ENCODE measurements at places on chromosomes 12 and 14.

DNA sequence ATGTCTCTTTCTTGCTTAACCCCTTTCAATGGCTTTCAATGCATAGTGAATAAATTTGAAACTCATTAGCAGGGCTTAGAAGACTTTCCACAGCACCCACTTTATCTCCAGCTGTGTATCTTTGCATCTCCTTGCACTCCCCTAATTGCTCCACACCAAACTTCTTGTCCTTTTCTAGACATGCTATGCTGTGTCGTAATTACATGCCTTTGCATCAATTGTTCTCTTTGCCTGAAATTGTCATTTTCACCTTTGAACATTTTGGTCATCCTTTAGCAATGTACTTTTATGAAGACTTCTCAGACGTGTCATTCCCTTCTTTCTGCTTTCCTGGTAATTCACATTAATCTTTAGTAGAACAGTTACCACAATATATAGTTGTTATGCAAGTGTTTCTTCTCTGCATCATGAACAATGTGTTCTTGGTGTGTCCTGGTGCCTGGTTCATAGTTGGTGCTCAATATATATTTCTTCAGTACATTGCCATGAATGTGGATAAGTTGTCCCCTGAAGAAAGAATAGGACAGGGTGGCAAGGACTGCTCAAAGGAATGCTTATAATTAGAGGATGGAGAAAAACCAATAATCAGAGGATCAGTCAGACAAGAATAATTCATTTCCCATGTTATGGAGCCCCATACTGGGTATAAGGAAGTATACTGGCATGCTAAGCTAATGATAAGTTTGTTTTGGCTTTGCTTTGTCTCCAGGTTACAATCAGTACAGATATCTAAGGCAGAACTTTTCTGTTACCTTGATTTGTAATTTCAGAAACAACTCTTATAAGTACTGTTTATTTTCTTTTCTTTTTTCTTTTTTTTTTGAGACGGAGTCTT is 27.2 kb downstream of the ARF6 start:
- no peak overlapping the region for H3K4me3 ChIP-seq
- H3K27ac ChIP-seq: no peak overlapping the region
- no peak for DNase-seq
- H3K4me1 ChIP-seq: no peaks in the 10 kb centered on the region
- no peaks in the 10 kb centered on the region for H3K36me3 ChIP-seq
- H3K27me3 ChIP-seq: no peaks in the 10 kb centered on the region

DNA sequence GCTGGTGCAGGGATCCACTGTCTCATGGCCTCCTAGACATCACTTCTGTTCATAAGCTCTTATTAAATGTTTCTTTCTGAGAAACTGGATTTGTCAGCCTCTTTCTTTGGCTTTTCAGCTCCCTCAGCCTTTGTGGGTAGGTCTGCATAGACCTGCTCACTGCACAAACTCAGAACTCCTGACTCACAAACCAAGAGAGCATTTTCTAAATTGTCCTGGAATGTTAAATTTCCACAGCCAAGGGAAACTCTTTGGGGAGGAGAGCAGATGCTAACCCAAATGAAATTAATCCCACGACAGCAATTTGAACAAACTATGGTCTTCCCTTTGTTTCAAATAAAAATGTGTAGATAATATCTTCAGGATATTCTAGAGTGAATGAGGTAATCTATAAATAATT is 19.5 kb upstream of the CERS5 start:
- H3K4me3 ChIP-seq: no peak overlapping the region
- H3K36me3 ChIP-seq: peaks cover 6% of the 10 kb centered on the region
- H3K27me3 ChIP-seq: no peaks in the 10 kb centered on the region
- no peak for DNase-seq

DNA sequence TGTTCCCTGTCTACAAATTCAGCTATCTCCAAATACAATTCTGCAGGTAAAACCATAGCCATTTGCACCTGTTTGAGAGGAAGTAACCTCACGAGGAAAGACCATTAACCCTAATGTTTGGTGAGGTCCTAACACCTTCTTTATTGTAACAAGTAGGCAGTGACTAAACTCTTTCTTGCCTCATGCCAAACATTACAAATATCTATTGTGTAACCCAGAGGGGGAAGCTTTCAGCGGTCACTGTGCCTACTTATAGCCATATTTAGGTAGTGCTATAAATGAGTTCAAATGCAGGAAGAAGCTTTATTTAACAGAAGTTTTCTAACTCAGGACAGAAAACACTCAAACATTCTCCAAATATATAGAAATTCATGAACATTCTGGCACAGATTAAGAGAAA is 252.7 kb downstream of the LRFN5 start:
- H3K36me3 ChIP-seq: no peaks in the 10 kb centered on the region
- DNase-seq: no peak
- H3K27me3 ChIP-seq: no peaks in the 10 kb centered on the region
- H3K4me1 ChIP-seq: no peaks in the 10 kb centered on the region
- no peak overlapping the region for H3K27ac ChIP-seq
- H3K4me3 ChIP-seq: no peak overlapping the region

- peak; percentile 32 for DNase-seq
- H3K27ac ChIP-seq: peak overlapping the region; percentile 71
- H3K27me3 ChIP-seq: no peaks in the 10 kb centered on the region
Measured at GRCh38 chr12:123119808-123120207, 31.1 kb downstream of the PITPNM2 start.

GRCh38 chr12:93943780-93944179 is 204.6 kb upstream of the PLXNC1 start:
- no peaks in the 10 kb centered on the region for H3K4me1 ChIP-seq
- no peak for DNase-seq
- H3K27ac ChIP-seq: no peak overlapping the region
- no peak overlapping the region for H3K4me3 ChIP-seq
- H3K27me3 ChIP-seq: no peaks in the 10 kb centered on the region

- DNase-seq: no peak
- no peak overlapping the region for H3K4me3 ChIP-seq
- no peaks in the 10 kb centered on the region for H3K4me1 ChIP-seq
- no peaks in the 10 kb centered on the region for H3K27me3 ChIP-seq
- no peak overlapping the region for H3K27ac ChIP-seq
Measured at GRCh38 chr12:121822393-121823100, 18.7 kb downstream of the SETD1B start.

- no peak overlapping the region for H3K27ac ChIP-seq
- no peaks in the 10 kb centered on the region for H3K27me3 ChIP-seq
- no peaks in the 10 kb centered on the region for H3K4me1 ChIP-seq
- no peaks in the 10 kb centered on the region for H3K36me3 ChIP-seq
- H3K4me3 ChIP-seq: no peak overlapping the region
Measured at GRCh38 chr12:128137140-128137539, 129.8 kb upstream of the TMEM132C start.

DNA sequence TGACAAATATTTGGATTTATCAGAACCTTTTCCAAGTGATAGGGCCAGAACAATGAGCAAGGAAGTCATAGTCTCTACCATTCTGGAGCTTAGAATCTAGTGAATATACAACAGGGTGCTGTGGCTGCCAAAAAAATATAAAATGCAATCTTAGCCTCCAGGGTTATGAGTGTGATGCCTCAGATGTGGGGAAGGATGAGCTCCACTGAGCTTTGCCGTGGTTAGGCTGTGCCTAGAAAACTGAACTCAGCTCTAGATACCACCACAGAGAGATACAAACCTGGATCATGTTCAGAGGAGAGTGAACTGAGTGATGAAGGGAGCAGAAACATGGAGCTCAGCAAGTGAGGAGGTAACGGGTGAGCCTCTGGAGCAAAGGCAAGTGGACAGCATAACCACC is 138.1 kb upstream of the HIF1A start:
- H3K4me1 ChIP-seq: peaks cover 3% of the 10 kb centered on the region
- peaks cover under 1% of the 10 kb centered on the region for H3K36me3 ChIP-seq
- no peak overlapping the region for H3K27ac ChIP-seq
- H3K4me3 ChIP-seq: no peak overlapping the region

- H3K4me1 ChIP-seq: peaks cover 44% of the 10 kb centered on the region
- H3K4me3 ChIP-seq: no peak overlapping the region
- DNase-seq: no peak
- H3K27me3 ChIP-seq: no peaks in the 10 kb centered on the region
Measured at GRCh38 chr14:76931631-76932402, 96.7 kb downstream of the IRF2BPL start.

- H3K27me3 ChIP-seq: no peaks in the 10 kb centered on the region
- no peak overlapping the region for H3K4me3 ChIP-seq
Measured at GRCh38 chr12:58268069-58268468, 326.7 kb downstream of the ATP23 start.

DNA sequence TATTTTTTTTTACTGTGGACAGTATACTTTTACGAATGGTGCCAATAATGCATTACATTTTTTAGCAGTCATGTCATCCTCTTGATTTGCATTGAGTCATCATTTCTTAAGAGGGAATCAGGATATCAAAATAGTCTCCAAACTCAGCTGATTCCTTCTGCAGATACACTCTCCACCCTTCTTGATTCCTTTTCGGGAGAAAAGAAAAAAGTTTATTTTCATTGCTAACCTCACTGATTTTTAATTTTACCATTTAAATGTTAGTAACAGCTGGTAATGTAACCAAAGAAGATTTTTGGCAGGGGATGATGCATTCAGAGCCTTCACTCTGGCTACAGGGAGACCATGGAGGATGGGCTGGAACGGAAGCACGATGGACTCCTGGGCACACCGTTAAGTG is 47.5 kb downstream of the MRPL42 start:
- no peak overlapping the region for H3K4me3 ChIP-seq
- H3K27ac ChIP-seq: no peak overlapping the region
- H3K27me3 ChIP-seq: no peaks in the 10 kb centered on the region
- no peak for DNase-seq

DNA sequence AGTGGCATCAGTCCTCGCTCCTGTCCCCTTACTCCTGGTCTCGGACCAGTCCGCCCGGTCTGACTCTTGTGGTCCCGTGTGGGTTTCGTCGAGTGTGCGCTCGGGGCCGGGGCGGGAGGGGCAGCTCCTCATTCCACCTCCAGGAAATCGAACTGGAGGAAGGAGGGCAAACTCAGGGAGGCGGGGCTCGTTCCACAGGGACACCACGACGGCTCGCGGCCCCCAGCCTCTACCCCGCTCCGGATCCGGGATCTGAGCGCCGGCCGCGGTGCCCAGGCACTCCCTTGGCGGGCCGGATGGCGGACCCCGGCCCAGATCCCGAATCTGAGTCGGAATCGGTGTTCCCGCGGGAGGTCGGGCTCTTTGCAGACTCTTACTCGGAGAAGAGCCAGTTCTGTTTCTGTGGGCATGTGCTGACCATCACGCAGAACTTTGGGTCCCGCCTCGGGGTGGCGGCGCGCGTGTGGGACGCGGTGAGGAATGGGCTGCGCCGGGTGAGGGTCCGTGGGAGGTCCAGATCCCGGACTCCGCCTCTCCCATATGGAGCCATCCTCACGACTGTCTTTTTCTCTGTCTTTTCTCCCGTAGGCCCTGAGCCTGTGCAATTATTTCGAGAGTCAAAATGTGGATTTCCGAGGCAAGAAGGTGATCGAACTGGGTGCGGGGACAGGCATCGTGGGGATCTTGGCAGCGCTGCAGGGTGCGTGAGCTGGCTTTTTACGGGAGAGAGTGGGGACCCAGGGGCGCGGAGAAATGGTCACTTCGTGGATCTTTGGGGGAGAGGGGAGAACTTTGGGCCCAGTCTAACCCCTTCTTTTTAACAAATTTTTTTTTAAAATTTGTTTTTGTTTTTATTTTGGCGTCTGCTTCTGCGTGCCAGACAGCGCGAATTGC is at the start of gene EEF1AKMT3:
Gene EEF1AKMT3 (plus strand): TSS at position 186 of the 894 bp plus-strand sequence. CDS start 111 bp downstream, at position 297.
- peak within 1 kb of the TSS; percentile 99 for H3K4me3 ChIP-seq
- H3K27ac ChIP-seq: peak within 1 kb of the TSS; percentile 90
- no peak for DNase-seq
- H3K36me3 ChIP-seq: no peaks in the 10 kb centered on the region
- no peaks in the 10 kb centered on the region for H3K27me3 ChIP-seq

DNA sequence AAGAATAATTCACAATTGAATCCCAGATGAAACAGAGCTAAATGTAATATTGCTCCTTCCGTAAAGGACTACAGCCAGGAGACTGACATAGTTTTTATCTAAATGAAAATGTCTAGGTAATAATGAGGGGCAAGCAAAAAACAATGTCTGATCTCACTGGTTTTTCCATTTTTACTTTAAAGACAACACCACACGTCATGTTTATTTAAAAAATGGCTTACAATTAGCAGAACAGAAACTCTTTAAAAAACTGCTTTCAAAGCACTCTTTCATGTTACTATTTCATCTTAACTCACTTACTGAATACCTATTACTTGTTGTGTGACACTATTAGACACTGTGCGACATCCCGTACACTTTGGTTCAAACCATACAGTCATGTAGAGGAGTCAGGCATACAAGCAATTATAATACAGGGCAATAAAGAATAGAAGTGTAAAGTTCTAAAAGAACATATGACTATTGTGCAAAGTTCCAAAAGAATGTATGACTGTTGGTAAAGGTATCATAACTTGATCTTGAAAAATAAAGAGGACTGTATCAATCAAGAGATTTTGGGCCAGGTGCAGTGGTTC is 9.1 kb downstream of the BTBD7 start:
- no peak overlapping the region for H3K4me3 ChIP-seq
- no peak for DNase-seq
- peaks cover 13% of the 10 kb centered on the region for H3K4me1 ChIP-seq
- H3K27me3 ChIP-seq: no peaks in the 10 kb centered on the region

DNA sequence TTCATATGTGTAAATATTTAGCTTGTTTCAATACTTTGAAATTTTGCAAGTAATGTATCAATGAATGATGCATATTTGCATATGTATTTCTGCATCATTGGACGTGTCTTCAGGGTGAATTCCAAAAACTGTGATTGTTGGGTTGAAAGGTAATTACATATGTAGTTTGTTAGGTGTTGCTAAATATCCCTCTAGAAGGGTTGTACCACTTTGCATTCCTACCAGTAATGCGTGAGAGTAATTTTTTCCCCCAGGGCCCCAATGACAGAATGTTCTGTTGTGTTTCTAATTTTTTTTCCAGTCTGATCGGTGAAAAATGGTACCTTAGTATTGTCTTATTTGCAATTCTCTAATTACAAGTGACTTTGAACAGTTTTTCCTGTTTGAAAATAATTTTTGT is 408.9 kb downstream of the NAV3 start:
- no peak for DNase-seq
- no peaks in the 10 kb centered on the region for H3K4me1 ChIP-seq
- H3K27me3 ChIP-seq: no peaks in the 10 kb centered on the region
- no peak overlapping the region for H3K4me3 ChIP-seq

- H3K4me3 ChIP-seq: no peak overlapping the region
- DNase-seq: no peak
- H3K27ac ChIP-seq: no peak overlapping the region
- no peaks in the 10 kb centered on the region for H3K36me3 ChIP-seq
Measured at GRCh38 chr12:26334621-26335124, 139.3 kb downstream of the SSPN start.

- H3K27ac ChIP-seq: no peak overlapping the region
- no peaks in the 10 kb centered on the region for H3K36me3 ChIP-seq
- DNase-seq: no peak
- H3K27me3 ChIP-seq: no peaks in the 10 kb centered on the region
Measured at GRCh38 chr12:14408208-14408607, 42.7 kb downstream of the ATF7IP start.

DNA sequence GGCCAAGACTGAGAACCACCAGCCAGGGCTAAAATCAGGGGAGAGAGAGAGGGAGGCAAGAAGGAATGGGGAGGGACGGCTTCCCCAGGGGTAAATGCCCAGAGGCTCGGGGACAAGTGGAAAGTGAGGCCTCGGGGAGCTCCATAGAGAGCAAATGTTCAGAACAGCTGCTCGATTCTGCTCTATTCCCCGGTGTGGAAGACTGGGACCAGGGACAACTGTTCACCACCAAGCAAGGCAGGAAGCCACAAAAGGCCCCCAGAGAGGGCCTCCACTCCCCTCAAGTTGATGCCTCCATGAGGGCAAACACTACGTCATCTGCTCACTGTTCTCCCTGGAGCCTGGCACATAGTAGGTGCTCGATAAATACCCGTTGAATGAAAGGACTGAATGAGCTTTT is 53.5 kb downstream of the IRF2BPL start:
- no peak overlapping the region for H3K27ac ChIP-seq
- H3K4me1 ChIP-seq: peaks cover 15% of the 10 kb centered on the region
- no peak overlapping the region for H3K4me3 ChIP-seq
- H3K27me3 ChIP-seq: no peaks in the 10 kb centered on the region
- DNase-seq: no peak
- no peaks in the 10 kb centered on the region for H3K36me3 ChIP-seq

Measured in naive thymus-derived CD4-positive, alpha-beta T cell (primary cell).